ENCODE measurements at places on chromosomes 2 and 18.

DNA sequence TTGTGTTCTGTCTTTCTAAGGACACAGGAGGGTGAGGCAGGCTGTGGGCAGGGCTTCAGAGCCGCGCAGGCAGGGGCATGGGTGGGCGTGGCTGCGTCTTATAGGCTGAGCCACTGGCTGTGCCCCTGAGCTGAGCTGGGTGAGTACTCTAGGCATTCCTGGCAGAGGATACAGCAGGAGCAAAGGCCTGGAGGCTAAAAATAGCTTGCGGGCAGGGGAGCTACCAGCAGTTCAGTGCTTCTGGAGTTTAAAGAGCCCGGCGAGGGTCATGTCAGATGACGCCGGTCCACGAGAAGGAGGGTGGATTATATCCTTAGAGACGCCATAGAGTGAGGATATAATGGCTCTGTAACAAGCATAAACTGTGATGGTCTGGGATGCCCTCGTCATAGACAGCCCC, 31.5 kb upstream of the PDIA6 start:
- DNase-seq: no peak

DNA sequence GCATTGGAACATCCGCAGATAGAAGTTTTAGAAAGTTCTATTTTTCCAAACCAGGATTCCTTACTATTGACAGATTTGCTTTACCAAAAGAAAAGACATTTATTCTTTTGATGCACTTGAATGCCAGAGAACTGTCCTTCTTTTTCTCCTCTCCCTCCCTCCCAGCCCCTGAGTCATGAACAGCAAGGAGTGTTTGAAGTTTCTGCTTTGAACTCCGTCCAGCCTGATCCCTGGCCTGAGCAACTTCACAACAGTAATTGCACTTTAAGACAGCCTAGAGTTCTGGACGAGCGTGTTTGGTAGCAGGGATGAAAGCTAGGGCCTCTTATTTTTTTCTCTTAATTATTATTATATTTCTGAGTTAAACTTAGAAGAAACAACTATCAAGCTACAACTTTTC, 33.6 kb downstream of the APCDD1 start:
- no peak for DNase-seq

DNA sequence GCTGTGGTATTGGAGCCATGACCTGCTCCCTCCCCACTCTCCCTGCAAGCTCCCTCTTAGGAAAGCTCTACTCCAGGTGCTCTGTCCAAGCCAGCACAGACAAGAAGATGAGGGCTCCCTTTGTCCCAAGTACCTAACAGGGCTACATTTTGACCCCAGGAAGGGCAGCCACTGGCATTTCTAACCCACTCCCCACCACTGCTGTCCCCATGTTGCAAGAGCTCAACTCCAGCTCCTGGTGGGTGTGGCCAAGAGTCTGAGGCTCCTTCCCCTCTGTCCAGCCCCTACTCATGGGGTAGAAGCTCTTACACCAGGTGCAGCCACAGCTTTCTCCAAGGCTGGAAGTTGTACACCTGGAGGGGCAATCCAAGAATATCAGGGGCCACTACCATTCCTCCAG, 127.0 kb upstream of the NPAS2 start:
- no peak for DNase-seq

- DNase-seq: no peak
Observed at GRCh38 chr18:12449051-12449785, 41.5 kb downstream of the PRELID3A start.

DNA sequence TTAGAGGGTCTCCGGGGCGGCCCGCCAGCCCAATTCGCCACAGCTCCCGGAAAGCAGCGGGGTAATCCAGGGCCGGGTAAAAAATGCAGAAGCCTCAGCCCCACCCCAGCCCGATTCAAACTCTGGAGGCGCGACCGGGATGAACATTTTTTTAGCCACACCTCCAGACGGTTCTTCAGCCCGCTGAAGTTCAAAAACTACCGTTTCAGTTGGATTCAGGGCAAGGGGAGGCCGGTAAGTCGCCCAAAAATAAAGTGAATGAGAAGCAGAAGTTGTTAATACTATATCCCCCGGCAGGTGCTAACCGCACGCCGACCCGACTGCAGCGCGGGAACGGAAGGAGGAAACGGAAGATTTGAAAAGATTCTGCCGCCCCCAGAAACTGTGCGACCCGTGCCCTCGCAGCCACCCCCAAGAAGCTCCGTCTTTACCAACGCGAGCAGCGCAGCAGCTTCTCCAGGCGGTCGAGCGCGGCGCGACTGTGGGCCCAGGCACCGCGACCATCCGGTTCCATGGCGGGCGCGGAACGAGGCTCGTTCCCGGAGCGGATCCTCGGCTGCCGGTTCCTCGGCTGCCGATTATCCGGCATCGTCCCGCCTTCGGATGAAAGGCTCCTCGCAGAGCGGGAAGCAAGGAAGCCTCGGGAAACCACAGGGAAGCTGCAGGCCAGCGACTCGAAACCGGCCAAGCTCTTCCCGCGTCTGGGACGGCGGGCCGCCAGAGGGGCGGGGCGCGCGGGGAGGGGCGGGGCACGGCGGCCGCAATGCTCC, at the start of gene BARD1:
Gene BARD1 (minus strand): TSS at position 703 of the 770 bp plus-strand sequence. CDS start 114 bp downstream, at position 589.
- peak; percentile 60 for DNase-seq

- no peak for DNase-seq
Observed at GRCh38 chr2:26506279-26506678, 28.4 kb upstream of the OTOF start.

GRCh38 chr18:73674125-73674865, 473.3 kb downstream of the FBXO15 start:
- no peak for DNase-seq

- no peak for DNase-seq
Observed at GRCh38 chr2:146457221-146457620, 1387.6 kb upstream of the ACVR2A start.
